ENCODE measurements at places on chromosomes 4 and X.

DNA sequence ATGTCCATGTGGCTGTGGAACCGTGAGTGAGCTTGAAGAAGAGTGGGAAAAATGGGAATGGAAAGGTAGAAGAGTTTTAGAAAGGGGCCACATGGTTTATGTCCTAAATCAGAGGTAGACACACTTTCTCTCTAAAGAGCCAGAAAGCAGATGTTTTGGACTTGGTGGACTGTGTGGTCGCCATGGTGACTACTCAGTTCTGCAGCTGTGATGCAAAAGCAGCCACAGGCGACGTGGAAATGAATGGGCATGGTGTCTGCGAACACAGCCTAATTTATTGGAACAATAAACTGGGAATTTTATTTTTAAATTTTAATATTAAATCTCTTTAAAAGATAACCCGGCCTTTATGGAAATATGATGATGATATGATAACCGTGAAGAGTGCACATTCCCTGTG is 386.0 kb upstream of the FAT1 start:
- DNase-seq: no peak

DNA sequence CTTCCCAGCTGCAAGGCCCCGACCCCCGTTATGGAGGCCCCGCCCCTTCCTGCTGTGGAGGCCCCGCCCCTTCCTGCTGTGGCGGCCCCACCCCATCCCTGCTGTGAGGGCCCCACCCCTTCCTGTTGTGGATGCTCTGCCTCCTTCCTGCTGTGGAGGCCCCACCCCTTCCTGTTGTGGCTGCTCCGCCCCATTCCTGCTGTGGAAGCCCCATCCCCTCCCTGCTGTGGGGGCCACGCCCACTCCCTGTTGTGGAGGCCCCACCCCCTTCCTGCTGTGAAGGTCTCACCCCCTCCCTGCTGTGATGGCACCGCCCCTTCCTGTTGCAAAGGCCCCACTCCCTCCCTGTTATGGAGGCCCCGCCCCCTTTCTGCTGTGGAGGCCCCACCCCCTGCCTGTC is 104.9 kb upstream of the PSAPL1 start:
- DNase-seq: peak; percentile 61

GRCh38 chr4:169115897-169116254 is 105.8 kb upstream of the CBR4 start:
- no peak for DNase-seq

- DNase-seq: no peak
Measured at GRCh38 chr4:90069151-90069550, 58.0 kb upstream of the CCSER1 start.

GRCh38 chr4:108052558-108053120 is 63.0 kb downstream of the HADH start:
- DNase-seq: no peak

Data from activated CD4-positive, alpha-beta T cell treated with anti-CD3 and anti-CD28 coated beads, Interleukin-2, Interleukin-6, amounts not matched to agents 100 ng/mL and 50 ng/mL, durations not matched to agents 16 hours and 8 hours (primary cell).